ENCODE measurements at places on chromosomes 3 and 15.
A peak's percentile ranks its signal among the peaks of the same experiment; 100 is the strongest.

DNA sequence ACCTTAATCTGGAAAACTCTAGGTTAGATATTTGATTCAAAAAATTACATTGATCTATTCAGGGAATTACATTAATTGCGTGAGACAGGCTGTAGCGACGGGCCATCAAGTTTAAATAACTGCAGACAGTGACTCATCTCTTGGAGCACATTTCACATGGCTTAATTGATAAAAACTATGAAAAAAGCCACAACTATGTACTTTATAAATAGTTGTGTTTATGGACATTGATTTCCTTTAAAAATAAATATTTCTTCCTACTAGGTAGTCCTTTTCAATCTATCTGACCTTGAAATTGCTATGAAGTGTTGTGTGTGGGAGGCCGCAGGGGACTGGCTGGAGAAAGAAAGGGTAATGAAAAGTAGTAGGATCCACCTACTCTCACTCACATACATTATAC lies 157.8 kb downstream of the IL1RAP start:
- DNase-seq, result no peak

DNA sequence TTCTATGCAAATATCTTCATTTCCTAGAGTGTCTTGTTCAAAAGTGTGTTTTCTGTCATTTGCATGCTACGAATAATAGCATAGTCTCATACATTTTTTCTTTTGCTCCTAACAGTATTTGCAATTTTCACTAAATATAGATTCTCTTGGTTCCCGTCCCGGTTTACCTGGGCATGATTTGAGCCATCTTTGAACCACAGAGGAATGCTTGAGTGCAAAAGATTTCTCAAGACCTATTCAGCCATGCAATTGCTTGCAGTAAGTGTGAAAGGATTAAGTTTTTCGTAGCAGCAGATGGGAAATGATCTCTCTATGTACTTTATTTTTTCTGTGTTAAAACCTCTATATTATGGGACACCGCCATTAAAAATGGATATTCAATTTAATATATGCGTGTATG lies 733.0 kb downstream of the ZPLD1 start:
- DNase-seq, result no peak

DNA sequence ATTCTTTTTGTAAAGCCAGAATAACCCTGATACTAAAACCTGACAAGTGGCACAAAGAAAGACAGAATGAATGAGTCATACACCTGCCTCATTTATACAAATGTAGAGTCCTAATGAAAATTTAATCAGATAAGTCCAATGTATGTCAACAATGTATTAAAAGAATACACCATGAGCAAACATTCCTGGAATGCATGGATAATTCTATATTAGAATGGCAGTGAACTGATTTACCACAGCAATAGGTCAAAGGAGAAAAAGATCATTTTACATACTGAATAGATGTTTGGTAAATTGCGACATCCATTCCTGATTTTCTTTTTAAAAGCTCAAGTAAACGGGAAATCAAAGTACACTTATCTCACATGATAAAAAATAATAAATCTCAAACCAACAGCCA lies 11.2 kb upstream of the LOXL1 start:
- DNase-seq, result no peak

- peak; percentile 47 for DNase-seq
Measured at GRCh38 chr15:90870354-90871138, 2.2 kb downstream of the FURIN start.

GRCh38 chr3:34109846-34110245 lies 311.4 kb downstream of the PDCD6IP start:
- DNase-seq, result no peak

- no peak for DNase-seq
Measured at GRCh38 chr3:133514418-133514817, 59.1 kb upstream of the CDV3 start.

GRCh38 chr3:8980756-8981257 lies 17.5 kb upstream of the RAD18 start:
- DNase-seq, result no peak

DNA sequence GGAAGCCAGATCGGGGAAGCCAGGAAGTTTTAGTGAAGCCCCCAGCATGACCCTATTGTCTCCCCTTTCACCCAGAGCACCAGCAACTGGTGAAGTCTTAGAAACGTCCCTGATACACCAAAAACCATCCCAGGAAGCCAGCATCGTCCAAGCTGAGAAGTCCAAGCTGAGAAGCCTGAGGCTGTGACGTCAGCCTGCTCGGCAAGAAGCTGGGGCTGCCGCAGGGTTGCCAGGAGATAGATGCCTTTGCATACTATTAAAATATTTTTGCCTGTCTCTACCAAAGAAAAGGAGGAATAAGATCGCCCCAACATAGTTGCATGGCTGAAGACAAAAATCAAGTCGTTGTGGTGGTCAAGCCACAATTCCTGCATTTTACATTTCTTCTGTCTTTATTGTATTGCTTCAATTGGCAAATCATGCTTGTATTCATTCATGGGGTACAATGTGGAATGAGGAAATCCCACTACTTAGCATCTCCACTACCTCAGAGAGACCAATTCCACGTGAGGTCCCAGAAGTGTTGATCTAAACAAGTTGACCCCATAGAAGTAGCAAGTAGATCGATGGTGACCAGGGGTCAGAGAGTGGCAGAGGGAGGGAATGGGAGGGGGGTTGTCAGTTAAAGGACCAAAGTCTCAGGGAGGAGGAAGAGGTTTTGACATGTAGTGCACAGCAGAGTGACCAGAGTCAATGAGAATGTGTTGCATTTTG lies 19.6 kb upstream of the EMC3 start:
- DNase-seq, result no peak
